Erythroblast (primary cell): ENCODE measurements at places on chromosomes 2 and 18.

DNA sequence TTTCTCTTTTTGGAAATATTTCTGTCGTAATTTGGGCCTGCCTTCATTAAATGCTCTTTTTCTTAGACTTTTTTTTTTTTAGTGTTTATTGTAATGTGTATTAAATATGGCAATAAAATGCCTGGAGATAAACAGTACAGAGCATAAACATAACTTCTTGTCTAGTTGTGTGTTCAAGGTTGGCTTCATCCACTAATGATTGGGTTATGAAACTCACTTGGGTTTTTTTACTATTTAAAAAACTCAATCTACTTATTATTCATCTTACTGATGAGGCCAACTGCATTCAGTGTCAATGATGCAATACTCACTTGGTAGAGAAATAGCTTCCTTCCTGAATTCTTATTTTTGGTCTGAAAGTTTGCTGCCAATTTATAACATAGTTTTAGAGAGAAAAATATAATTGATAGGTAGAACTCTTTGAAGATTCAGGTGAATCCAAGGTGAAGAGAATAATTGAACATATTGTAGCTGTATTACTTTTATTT, 144.2 kb upstream of the NABP1 start:
- DNase-seq, result no peak

DNA sequence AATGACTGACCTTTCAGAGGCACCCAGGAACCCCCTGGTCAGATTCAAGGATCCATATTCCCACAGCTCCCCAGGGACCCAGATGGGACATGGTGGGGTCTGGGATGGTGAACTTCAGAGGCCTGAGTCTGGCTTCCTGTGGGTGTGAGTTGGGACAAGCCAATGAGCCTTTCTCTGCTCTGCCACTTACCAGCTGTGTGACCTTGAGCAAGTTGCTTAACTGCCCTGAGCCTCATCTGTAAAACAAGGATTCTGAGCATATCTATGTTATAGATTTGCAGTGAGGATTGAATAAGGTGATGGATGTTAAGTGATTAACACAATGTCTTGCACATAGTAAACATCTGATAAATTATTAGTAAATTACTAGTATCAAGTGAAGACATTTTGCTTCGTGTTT, 6.4 kb downstream of the ABCG8 start:
- no peak for DNase-seq

- DNase-seq, result no peak
These were observed 393.5 kb downstream of the ERBB4 start for GRCh38 chr2:212145121-212145520.

- no peak for DNase-seq
These were observed 392.9 kb downstream of the PID1 start for GRCh38 chr2:228878138-228878537.

DNA sequence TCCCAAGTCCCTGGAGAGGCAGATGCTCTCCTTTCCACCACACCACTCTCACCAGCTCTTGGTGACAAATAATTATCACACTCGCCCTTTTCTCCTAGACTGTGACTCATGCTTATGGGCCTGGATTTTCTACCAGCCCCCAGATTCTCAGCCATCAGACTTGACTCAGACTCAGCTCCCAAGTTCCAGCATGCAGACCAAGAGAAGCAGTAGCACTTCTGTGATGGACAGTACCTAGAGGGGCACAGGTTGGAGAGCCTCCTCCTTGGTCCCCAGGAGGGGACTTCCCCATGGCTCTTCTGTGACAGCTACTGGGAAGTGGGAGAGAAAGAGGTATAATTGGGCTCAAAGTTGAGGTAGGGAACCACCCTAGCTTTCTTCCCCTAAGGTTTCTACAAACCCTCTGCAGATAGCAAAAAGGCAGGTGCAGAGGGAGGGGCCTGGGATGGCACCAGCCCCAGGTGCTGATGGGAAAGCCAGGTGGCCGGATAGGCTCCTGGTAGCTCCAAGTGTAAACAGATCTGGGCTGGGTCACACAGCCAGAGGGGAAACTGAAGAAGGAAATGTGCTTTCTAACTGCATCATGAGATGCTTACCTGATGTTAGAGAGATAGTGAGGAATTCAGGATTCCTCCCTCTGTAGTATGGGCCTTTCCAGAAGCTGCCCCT, 4.1 kb downstream of the TCF23 start:
- DNase-seq, result no peak

DNA sequence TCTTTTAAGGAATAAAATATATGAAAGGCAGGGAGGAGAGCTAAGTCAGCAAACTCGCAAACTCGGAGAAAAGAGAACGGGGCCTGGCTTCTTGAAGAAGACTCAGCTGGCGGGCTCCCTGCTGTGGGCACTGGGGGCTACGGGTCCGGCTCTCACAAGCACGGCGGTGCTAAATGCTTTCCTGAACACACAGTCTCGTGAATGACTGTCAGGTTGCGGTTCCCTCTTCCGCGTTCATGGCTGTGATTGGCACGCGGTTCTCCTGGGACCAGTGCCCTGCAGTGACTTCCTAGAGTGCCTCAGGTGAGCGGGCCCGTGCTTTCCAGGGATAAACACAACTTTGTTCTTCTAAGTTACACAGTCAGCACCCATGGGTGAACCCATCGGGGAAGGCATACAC, 208.4 kb downstream of the HDAC4 start:
- DNase-seq, result no peak

- DNase-seq, result no peak
These were observed 141.2 kb upstream of the RGPD4 start for GRCh38 chr2:107685421-107685986.
